Brain (organoid and tissue), 16 donors: ENCODE measurements at places on chromosomes 12 and 14.
A peak's percentile ranks its signal among the peaks of the same experiment; 100 is the strongest.

- DNase-seq, result no peak
Observed at GRCh38 chr14:95174184-95174792, 17.0 kb upstream of the DICER1 start.

- DNase-seq, result peak; percentile 92
Observed at GRCh38 chr12:55188974-55189556, 31.8 kb upstream of the OR10A7 start.

GRCh38 chr12:62934239-62934798 lies 631 bp downstream of the PPM1H start:
- DNase-seq, result peak; percentile 58

- no peak for DNase-seq
Observed at GRCh38 chr12:101566318-101566717, 28.5 kb upstream of the MYBPC1 start.

DNA sequence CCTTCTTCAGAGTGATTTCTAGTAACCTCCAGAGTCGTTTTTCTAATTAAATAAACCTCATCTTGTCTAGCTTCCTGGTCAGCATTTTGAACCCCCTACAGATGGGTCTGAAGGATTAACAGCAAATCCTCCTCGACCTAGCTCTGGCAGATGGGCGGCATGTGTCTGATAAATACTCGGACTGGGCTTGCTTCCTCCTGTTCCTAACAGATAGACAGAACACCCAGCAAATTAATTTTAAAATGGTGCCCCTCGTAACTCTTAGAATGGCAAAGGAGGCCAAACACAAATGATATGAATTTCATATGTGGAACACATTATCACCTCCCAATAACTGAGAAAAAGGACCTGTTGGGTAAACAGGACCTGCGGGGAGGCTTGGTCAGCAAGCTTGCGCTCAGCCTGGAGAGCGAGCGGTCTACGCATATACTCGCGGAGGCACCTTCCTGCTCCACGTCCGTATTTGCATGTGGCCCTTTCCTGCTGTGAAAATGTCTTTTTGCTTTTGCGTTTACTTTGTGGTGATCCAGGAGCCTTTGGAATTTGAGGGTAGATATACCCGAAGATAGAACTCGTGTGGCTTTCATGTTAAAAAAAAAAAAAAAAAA lies 79.6 kb downstream of the OTX2 start:
- no peak for DNase-seq
